Keratinocyte (primary cell): ENCODE measurements at places on chromosomes 1 and 21.

DNA sequence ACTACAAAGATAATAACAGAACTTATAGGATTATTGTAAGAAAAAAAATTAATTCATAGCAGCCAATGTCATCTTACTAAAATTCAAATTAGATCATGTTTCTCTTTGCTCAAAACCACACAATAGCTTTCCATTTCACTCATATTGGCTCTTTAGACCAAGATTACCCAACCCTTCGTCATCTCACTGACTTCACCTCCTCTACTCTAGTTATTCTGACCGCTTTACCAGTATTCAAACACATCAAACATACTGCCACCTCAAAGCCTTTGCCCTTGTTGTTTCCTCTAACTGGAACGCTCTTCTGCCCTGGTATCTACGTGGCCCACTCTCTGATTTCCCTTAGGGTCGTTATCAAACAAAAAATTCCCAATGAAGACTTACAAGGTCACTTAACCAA lies 1.7 kb downstream of the ANGPTL3 start:
- no peak for DNase-seq

DNA sequence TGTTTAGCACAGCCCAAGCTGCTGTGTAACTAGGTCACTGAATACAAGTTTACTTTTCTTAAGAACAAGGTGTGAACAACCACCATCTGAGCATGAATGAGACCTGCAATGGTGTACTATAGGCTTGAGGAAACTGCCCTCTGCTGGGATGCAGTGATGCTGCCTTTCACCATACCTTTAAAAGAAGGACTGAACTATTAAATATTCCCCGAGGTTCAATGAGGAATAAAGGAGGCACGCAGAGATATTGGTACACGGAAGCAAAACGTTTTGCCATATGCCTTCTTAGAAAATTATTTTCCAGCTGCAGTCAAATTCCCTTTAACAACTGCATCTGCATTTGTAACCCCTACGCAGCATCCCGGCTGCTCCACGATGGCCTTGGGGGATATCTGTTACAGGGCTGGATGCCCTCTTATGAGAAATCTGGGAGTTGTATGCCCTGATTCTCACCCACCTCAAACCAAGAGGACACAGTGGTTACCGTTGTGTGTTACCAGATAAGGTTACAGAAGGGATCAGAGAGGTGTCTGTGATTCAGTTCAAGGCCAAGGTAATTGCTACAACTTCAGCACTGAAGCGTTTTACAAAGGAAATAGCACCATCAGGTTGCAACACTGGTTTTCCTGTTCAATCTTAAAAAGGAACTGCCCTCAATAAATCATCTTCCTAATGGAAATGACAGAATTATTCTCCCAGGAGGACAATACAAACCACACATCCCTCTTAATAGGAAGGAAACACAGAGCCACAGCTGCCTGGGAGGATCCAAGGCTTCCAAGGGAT lies 470.5 kb downstream of the LTN1 start:
- DNase-seq, result no peak

- DNase-seq, result no peak
These were observed 5.5 kb upstream of the RGS21 start for GRCh38 chr1:192311281-192311680.

DNA sequence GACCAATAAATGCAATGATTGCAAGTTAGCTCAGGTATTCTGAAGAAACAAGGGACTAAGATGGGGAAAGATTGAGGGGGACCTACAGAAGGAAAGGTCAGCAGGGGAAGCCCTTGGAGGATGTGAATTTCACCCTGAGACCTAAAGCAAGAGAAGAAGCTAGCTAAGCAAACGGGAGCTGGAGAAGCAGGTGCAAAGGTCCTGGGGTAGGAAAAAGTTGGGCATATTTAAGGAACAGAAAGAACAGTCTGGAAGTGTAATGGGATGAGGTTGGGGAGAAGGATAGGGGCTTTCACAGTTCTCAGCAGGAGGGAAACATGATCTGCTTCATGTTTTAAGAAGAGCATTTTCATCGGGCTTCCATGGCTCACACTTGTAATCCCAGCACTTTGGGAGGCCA lies 89.7 kb upstream of the SLC45A1 start:
- DNase-seq, result no peak

DNA sequence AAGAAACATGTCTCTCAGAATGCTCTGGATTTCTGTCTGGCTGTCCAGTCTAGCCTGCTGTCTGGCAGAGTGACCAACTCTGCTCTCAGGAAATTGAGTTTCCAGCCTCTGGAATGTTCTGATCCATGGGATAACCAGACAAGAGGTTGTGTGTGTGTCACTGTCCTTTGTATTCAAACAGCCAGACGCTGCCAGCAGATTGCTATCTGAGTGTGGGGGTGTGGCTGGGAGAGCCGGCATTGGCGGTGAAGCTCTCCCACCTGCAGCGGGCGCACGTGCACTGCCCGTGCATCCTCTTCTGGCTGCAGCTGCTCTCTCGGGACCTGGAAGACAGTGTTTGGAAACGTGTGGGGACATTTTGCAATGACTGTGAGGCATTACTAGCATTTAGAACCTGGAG lies 26.1 kb downstream of the PKP1 start:
- no peak for DNase-seq

DNA sequence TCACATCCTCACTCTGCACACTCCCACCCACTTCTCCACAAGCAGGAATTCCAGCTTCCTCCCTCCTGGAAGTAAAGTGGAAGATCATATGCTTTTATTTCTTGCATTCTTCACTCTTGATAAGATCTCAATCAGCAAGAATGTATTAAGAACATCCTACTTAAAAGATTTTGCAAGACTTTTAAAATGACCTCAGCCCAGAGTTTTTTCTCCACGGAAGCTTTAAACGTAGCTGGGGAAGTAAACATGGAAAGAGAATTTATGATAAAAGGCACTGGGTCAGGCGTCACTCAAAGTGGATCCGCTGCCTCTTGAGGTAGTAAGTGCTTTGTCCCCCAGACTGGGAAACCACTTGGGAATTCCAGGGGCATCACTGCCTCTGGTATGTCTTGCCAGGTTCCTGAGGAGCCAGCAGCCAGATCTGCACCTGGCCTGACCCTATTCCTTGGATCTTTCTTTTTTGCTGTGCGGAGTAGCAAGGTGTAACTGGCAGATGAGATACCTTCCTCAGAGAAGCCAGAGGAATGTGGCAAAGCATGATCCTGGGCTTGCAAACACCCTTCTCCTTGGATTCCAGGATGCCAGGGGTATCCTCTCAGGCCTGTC lies 33.9 kb downstream of the CDK18 start:
- no peak for DNase-seq

DNA sequence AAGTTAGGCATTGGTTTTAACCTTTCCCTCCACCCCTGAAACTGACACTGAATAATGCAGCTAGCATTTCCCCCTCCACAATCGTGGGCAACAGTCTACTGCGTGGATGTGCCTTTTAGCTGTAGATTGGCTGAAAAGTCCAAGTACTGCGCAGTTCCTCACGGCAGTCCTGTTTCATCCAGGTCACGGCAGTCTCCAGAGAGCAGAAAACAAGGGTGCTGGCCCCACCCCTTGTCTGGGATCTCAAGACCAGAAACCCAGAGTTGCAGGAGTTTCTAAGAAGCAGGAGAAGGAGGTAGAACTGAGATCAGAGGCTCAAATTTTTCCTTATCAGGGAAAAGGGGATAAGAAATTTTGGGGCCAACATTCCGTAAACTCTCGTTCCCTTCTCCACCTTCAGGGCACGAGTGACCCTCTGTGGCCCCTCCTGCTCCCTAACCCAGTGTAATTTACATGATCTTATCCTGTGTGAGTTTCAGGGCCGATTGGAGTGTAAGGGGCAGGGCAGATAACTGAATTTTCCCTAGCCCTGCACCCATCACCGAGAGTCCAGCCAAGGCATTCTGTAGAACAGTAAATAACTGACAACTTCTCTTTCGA lies 25.9 kb upstream of the PLA2G2C start:
- no peak for DNase-seq

GRCh38 chr1:7491109-7491817 lies 279.8 kb upstream of the VAMP3 start:
- no peak for DNase-seq

- no peak for DNase-seq
These were observed 49.8 kb downstream of the PGBD5 start for GRCh38 chr1:230376296-230376695.

DNA sequence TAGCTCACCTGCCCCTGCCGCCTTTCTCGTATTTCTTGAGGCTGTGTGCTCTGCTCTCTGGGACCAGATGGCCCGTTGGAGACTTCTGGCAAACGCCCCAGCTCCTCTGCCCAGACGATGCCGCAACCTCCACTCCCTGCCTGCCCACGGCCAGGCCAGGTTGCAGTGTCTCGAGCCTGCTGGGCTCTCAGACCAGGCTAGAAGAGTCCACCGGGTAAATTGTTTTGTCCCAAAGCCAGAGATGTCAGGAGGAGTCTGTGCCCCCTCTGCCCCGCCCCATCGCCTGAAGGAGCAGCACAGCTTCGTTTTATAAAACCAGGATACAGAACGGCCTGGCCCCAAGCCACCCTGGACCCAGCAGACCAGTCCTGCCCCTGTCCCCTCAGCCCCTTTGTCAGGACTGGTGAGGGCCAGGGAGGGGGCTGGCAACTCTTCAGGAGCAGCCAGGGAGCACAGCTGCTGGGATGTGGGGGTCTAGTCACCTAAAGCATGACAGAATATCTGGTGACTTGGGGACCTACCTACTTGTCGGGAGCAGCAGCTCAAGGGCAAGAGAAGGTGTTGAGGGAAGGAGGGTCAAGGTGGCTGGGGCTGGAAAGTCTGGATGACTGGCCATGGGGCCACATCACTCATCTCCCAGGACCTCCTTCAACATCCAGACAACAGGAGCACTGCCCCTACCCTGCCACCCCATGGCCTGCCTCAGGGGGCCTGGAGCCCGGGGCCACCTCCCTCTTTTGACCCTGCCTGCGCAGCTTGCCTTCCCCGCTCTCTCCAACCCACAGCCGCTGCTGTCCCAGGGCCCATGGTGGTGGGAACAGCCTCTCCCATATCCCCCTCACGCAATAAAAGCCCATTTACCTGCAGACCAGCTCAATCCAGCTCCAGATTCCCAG lies 33.9 kb upstream of the LBR start:
- no peak for DNase-seq

DNA sequence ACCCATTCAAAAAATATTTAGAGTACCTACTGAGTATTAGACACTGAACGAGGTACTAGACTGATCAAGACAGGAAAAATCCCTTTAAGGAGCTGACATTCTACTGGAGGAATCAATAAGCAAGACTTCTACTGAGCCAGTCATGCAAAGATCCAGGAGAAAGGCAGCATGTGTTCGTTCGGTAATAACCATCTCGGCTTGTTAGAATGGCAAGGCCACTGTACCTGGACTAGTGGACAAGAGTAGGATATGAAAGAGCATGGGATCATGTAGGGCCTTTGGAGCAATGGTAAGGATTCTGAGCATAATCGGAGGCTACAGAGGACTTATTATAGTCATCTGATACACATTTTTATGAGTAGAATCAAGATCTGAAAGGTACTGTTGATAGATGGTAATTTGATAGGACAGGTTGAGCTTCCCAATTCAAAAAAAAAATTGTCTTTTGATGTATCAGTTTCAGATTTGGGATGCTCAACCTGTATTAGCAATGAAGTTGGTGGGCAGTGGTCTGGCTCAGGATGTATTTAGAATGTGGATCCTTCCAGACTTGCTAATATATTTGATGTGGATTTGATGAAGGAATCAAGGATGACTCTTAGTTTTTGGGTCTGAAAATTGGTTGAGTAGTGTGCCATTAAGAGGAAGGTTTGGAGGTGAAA lies 2.3 kb downstream of the COX20 start:
- DNase-seq, result no peak

DNA sequence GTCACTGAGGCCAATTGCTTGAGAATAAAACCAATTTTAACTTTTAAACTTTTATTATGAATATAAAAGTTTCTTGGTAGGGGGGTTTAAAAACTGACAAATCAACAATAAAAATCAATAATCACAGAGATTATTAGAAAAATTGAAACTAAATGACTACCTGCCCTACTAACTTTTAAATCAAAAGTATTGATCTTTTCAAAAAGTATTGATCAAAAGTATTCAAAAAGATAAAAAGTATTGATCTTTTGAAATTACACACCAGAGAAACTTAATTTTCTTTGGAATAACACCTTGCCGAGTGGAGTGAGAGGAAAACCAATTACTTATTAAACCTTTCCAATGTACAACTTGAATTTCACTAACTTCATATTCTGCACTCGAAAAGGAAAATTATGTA lies 2.2 kb downstream of the SLC30A1 start:
- DNase-seq, result no peak

- no peak for DNase-seq
These were observed 8.8 kb upstream of the COG2 start for GRCh38 chr1:230633469-230633868.

GRCh38 chr1:175157200-175157599 lies 35.4 kb downstream of the KIAA0040 start:
- DNase-seq, result no peak

GRCh38 chr1:229230140-229230892 lies 40.6 kb upstream of the RAB4A start:
- DNase-seq, result no peak

DNA sequence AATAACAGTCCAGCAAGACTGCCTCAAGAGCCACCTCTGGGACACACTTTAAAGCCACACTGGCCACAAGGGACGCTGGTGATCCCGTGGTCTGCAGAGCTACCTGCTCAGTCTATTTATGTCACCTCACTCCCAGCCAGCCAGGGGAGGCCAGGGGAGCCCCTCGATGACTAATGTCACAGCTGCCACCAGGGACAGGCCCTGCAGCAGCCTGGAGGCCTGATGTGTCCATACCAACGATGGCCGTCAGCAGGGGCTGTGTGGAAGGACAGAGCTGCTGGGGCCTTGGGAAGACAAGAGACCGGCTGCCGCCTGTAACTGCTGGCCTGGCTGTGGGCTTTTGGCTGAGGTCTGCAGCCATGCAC lies 71.0 kb downstream of the SIK1 start:
- DNase-seq, result no peak

DNA sequence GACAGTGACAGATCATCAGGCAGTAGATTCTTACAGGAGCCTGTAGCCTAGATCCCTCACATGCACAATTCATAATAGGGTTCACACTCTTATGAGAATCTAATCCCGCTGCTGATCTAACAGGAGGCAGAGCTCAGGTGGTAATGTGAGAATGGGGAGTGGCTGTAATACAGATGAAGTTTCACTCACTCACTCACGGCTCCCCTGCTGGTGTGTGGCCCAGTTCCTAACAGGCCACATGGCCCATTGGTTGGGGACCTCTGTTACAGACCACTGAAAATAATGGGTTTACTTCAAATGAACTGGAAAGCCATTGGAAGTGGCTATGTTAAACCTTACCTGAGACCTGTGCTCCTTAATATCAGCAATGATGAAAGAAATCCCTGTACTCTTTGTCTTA lies 151.0 kb downstream of the GRIK1 start:
- DNase-seq, result no peak

DNA sequence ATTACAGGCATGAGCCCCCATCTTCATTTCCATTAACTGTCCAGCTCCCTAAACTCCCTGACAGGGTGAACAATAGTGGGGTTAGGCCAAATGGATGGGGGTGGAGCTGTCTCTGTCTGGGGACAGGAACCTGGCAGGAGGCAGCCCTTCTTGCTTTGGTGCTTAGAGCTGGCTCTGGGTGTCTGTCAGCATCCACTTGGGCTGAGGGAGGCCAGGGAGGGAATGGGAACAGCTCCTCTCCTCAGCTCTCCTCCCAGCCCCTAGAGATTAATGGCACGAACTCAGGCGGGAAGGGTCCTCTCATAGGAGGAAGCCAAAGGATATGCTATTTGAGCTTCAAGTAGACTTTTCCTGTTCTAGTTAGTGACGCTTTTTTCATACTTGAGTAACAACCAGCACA lies 11.1 kb upstream of the ETV3L start:
- DNase-seq, result no peak
